Endothelial cell of umbilical vein (primary cell): ENCODE measurements at places on chromosomes 5 and 9.

DNA sequence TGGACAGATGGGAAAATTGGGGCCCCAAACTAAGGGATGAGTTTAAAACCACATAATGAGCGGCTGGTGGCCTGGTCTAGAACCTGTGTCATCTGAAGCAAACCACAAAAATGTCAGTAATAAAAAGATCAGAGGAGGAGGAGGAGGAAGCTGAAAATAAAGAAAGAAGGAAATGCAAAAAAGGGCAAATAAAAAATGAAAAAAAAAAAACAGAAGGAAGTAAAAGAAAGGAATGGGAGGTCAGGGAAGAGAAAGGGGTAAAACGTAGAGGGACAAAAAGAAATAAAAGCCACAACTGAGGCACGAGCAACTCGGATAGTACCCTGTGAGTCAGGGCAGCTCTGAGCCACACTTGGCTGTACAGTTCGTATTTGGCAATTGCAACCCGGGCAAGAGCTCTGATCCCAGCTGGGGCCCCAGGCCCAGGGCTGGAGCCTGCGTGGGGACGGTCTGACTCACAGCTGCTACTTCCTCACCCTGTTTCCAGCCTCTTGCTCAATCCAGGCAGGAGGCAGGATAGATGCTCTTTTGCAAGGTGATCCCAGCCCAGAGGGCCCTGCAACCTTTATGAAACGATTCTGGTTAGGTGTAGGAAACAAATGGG lies 137.9 kb upstream of the TRIM32 start:
- DNase-seq = no peak

GRCh38 chr9:137866226-137867141 lies 11.1 kb upstream of the CACNA1B start:
- no peak for DNase-seq

GRCh38 chr9:127779136-127779981 lies 893 bp upstream of the SH2D3C start:
- no peak for DNase-seq

DNA sequence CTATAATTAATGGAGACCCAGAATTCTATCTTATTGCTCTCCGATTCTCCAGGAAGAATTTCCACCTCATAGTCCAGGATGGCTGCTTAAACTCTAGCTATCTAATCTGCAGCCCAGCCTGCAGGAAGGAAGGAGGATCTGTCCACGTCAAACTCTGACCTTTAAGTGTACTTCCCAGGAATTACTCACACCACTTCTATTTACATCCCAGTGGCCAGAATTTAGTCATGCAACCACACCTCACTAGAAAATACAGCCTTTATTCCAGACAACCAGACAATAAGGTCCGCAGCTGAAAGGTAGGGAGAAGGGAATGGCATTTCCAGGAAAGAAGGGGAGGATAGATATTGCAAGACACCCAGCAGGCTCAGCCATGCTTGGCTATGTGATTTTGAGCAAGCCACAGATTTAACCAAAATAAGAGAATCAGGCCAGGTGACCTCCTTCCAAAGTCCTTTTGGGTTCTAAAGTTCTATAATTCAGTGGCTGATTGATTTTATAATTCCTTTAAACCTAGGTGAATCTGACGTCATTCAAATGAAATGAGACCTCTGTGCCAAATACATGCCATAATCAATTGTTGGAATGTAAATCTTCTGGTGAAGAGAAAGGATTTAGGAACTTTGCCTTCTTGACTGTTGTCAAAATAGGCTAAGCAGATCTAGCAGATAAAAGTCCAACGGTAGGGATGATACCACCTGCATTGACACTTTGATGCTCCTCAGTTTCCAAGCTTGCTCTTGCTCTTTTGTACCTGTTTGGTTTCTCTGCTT lies 3.7 kb upstream of the DENND1A start:
- DNase-seq = peak; percentile 37

DNA sequence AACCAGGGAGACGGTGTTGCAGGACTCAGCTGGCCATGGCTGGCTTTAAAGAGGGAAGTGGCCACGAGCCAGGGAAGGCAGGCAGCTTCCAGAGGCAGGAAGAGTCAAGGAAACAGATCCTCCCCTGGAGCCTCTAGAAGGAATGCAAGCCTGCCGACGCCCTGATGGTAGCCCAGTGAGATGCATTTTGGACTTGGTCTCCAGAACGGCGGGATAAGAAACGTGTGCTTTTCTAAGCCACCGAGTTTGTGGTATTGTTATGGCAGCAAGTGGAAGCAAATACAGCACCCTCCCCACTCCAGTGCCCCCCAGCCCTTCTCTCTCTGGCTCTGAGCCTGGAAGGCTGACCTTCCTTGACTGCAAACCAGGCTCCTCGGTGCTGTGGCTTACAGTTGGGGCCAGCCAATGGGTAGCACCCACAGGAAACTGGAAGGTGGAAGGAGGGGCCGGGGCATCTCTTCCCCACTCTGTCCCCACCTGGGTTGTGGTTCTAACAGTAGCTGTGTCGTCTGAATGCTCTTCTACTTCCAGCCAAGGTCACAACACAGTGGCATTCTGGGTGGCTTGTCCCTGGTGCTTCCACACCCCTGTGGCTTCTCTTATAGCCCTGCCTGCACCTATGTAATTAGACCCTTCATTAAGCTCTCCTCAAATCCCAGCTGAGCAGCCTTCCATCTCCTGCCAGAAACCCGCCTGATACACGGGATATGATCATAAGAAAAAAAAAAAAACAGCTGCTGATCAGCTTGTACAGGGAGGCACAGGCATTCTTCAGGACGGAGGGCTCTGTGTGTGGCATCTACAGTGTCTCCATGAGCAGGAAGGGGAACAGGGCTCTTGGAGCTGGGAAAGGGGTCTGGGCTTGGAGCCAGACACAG lies 29.9 kb upstream of the UNC5A start:
- no peak for DNase-seq

- DNase-seq = no peak
These were observed 5.3 kb upstream of the TJP2 start for GRCh38 chr9:69168709-69169217.

DNA sequence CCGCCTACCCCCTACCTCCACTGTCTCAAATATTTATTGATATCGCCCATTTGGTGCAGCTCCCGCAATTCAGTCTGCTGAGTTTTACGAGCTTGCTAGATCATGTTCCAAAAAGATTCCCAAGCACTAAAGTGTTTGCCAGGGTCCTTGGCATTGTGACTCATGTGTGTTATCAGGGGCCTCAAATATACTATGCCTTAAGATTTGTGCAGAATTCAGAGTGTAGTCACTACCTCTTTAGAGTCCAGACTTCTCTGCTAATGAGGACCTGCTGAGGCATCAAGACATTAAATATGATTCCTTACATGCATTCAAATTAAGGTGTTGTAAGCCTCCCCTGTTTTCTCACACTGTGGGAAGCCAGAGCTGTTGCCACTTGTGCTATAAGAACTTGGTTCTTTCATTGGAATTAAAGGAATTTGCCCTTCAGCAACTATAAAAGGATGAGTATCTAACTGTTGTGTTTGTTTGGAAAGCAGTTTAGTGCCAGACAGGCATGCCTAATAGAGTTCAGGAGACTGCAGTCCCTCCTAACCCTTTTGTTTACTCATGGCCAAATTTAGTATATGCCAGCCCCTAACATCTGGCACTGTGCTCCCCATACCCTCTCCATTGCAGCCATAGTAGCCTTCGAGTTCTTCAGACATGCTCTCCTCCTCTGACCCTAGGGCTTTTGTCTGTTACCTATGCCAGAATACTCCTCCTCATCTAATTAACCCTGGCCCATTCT lies 316.4 kb downstream of the NR3C1 start:
- DNase-seq = no peak

- no peak for DNase-seq
These were observed 28.1 kb downstream of the FYB1 start for GRCh38 chr5:39191216-39191615.

- DNase-seq = no peak
These were observed 495.9 kb downstream of the CSNK1G3 start for GRCh38 chr5:124007675-124008398.

GRCh38 chr5:105146867-105147266 lies 1584.3 kb upstream of the NUDT12 start:
- no peak for DNase-seq

DNA sequence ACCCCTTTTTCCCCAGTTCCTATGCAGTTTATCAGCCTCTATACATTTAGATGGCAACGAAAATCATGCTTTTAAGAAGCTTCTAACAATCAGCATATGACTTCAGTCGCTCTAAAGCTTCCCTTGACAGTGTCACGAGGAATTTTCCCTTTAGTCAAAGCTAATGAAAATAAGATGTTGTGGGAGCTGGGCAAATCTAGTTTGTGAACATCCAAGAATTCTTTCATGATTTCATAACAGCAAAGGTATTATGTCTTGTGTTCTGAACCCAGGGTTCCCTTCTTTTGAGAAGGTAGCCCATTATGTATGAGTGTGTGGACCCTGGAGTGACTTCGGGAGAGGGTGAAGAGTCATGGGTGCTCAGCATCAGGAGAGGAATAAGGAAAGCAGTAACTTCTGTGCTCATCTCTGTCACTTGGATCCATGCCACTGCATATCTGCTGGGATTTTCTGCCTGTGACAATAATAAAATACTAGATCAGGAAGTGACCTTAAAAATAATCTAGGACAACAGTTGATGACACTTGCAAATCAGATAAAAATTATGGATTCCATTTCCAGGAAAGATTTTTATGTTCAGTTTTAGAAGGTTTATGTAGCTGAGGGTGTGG lies 102.4 kb downstream of the PCSK1 start:
- DNase-seq = no peak

- no peak for DNase-seq
These were observed 2.8 kb downstream of the GALNT10 start for GRCh38 chr5:154193283-154193682.

GRCh38 chr5:51433052-51433710 lies 49.9 kb downstream of the ISL1 start:
- DNase-seq = peak; percentile 37

- no peak for DNase-seq
These were observed 26.7 kb upstream of the IRX4 start for GRCh38 chr5:1909346-1909985.

DNA sequence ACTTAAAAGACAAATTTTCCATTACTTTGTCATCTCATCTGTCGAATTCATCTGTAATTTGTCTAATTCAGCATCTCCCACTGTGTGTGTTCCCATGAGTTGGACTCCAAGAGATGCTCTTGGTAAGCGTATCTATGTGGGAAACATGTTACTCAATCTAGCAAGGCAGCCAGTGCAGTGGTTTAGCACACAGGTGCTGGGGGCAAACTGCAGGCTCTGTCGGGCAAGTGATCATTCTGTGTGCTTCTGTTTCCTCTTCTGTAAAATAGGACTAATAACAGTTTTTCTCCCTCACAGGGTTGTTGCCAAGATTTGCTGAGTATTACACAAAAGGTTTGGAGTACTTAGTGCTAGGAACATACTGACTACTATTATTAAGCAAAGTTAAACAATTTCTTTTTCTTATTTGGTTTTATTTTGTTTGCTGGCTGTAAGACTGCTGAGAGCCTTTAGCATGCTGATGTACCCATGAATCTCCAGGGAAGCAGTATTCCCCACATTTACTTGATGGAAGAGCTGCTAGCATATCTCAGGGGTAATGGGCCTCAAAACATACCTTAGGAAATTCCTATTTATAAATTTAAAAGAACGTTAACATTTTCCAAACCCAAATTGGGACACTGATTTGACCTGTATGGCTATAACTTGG lies 709 bp upstream of the GAPT start:
- no peak for DNase-seq

DNA sequence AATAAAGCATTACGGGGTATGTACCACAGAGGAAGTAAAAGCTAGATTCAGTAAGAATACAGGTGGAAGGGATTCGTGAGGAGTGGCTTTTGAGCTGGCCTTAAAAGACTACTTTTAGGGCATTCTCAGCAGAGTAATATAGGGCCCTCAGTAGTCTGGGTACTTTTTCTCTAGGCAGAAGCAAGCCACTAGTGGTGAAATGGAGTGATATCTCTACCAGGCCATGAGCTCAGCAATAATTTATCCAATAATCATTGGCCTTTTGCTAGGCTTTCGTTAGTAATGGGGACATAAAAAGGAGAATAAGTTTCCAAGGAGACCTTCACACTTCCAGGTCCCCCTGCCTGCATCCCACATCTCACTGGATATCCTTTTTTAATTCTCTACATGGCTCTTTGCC lies 1.7 kb downstream of the POLR3G start:
- no peak for DNase-seq

DNA sequence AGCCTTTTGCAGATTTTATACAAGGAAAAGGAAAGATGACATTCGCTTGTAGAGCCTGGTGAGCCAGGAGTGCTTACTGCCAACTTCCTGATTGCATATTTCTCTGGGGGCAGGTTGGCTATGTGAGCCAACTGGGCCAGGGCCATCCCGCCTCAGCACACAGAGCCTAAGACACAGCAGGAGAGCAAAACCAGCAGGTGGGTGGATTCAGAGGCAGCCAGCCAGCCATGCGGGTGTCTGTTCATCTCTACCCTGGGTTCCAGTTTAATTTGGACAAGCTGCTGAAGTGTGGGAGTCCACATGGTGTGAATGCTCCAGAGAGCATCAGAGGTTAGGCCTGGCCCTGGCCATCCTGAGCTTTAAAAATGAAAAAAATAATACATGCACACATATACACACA lies 291.4 kb downstream of the ARHGEF28 start:
- no peak for DNase-seq

- peak; percentile 48 for DNase-seq
These were observed 17.4 kb downstream of the MGAT1 start for GRCh38 chr5:180785121-180785781.

DNA sequence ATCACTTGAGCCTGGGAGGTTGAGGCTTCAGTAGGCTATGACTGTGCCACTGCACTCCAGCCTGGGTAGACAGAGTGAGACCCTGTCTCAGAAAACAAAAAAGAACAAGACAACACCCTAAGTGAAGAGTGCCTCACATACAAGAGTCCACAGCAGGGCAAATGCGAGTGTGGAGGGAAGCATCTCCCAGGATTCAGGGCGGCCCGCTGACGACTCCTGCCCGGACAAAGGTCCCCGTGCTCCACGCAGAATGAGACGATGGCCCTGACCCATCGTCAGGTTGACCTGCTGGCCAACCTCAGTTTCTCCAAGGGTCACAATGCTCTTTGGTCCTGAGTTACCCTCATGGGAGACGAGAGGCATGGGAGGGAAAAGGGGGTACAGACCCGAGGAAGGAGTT lies 18.3 kb downstream of the MRNIP start:
- DNase-seq = no peak

GRCh38 chr5:103910786-103911185 lies 348.2 kb upstream of the NUDT12 start:
- DNase-seq = no peak

DNA sequence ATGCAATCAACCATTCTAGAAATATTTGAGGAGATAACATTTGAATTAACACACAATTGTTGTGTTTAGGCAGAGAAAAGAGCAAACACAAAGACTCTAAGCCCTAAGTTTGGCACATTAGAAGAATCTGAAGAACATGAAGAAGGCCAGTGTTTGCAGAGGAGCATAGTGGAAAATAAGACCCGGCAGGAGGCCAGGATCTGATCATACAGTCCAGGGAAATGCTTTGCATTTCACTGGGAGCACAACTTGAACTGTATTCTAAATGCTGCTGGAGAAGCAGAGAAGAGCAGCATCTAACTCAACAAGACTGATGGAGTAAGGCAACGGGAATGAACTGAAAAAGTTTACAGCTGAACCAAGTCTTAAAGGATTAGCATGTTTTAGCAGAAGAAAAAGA lies 463.4 kb downstream of the ZNF608 start:
- DNase-seq = peak; percentile 24
